LHCN-M2 (cell line): ENCODE measurements at places on chromosomes 11 and 22.

DNA sequence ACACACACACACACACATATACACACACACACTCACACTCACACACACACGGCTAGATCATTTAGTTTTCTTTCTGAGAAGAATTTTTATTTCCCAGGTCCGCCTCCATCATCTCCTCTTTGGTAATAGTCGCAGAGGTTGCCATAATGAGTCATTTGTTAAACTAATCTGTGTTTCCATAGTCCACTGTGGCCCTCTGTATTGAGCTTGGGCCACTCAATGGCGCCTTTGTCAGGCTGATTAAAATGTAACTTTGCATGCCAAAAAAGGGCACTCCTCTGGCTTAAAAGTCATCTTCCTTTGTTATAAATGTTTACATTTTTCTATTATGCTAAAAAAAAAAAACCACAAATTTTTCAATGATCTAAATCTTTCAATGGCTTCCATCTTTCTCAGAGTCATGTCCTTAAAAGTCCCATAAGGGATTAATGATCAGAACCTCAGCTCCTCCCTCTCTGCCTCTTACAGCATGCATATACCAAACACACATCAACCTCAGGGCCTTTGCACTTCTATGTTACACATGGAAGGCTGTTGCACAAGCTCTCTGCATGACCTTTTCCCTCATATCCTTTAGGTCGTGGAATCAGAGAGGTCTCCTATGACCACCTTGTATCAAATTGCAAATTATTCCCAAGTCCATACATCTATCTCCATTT is 35.3 kb downstream of the EHF start:
- DNase-seq = no peak

DNA sequence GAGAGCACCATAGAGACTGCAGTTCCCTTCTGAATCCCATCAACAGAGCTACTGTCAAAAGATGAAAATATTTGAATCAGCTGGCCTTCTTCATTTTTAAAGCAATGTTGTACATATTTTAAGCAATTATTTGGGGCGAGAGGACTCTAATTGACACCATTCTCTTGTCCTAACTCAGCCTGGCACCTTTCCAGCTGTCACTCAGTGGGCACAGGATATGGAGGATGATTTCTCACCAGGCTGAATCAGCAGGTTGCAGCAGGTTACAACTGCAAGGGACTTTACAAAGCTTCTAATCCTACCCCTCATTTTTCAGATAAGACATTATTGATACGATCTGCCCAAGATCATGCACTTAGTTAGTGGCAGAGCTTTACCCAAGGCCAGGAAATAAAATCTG is 11.9 kb upstream of the WT1 start:
- no peak for DNase-seq

DNA sequence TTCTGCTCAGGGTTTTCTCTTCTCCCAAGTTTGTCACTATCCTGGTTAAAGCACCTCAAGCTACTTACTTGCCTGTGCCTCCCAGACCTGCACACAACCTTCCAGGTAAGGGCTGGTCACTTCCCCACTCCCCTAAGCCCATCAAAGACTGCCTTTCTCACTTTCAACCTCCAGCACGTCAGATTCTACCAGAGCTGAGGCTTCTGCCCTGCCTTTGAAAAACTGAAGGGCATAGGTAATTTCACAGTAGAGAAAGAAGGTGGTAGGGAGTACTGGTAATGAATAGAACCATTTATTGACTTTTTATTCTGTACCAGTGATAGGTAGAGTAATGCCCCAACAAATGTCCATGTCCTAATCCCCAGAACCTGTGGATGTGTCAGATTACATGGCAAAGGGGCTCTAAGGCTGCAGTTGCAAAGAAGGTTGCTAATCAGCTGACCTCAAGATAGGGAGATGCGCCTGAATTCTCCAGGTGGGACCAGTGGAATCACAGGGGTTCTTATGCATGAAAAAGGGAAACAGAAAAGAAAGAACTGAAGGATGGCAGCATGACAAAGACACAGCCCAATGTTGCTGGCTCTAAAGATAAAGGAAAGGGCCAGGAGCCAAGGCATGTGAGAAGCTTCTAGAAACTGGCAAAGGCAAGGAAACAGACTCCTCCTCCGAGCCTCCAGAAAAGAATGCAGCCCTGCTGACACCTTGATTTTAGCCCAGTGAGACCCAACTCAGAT is 89.0 kb downstream of the SLC1A2 start:
- DNase-seq = no peak

- no peak for DNase-seq
These were observed 49.7 kb downstream of the RTN4R start for GRCh38 chr22:20218326-20218872.

DNA sequence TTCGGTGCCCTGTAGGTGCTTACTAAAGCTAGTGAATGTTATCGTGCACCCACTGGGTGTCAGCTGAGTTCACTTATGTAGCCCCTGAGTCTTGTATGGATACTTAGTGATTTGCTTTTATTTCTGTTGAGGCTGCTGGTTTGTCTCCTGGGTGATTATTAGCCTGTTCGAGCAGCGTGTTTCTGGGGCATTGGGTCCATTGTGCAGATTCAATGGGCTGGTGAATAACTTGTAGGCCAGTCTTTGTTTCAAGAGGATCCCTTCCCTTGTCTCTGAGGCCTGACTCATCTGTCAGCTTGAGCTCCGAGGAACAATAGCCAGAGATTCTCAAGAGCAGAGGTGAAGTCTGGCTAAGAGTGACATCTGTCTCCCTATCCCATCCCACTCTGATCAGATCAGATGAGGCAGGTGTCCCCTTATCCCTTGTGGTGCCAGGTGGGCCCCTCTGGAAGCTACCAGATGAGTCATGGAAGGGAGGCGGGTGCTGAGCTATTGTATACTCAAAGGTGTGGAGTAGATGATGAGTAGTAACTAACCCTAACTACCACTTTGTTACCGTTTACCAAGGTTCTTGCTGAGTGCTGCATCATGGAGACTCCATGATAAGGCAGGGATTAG is 3.7 kb downstream of the MIAT start:
- no peak for DNase-seq

DNA sequence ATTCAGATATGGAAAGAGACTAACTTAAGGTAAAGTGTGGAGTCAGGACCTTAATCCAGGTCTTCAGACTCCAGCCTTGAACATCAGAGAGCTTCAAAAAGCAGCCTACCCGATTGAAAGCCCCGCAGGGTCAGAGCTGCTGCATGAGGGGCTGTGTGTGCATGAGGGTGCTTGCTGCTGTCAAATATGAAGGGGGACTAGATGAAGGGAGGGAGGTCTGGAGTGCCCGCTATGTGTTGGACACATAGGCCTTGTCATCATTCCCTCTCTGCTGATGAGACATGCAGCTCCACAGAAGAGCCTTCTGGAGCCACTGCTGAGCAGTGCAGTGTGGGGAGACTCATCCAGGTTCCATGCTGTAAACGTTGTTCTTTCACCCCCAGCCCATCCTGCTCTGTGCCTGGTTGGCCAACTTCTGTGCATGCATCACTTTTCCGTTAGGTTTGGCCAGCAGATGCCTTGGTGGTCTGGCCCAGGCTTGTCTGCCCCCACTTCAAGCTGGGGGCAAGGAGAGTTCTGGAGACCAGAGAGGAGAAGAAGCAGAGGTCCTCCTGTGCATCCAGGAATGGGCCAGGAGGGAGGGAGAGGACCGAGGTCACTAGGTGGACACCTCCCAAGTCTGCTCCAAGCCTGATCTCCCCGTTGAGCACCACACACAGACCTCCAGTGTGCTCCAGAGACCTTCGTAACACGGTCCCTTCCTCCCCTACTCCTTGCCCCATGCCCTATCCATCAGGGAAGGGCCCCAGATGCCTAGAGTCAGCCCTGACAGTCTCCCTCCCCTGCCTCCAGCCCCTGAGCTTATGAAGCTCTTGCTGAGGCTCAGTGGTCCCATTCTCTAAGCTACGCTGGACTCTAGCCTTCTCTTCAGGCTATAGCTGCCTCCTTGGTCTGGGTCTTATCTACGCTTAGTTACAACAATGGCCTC is 32.0 kb downstream of the LRRC32 start:
- no peak for DNase-seq

DNA sequence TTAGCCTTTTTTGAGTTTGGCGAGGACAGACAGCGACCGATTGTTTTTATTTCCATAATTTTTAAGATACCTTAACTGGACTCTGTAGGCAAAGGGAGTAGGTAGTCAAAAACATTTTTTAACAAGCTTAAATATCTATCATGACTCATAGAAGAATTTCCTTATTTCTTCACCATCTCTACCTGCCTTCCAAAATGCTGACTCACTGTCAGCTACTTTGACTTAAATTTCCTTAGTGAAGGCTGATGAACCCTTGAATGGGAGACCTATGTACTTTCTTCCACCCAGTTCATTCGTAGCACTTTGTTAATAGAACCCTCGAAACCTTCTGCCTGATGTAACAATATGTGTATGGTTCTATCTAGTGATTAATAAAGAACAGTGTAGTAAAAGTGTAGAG is 1.1 kb upstream of the MTMR2 start:
- DNase-seq = no peak

GRCh38 chr11:116511684-116512083 is 261.1 kb downstream of the BUD13 start:
- DNase-seq = no peak

DNA sequence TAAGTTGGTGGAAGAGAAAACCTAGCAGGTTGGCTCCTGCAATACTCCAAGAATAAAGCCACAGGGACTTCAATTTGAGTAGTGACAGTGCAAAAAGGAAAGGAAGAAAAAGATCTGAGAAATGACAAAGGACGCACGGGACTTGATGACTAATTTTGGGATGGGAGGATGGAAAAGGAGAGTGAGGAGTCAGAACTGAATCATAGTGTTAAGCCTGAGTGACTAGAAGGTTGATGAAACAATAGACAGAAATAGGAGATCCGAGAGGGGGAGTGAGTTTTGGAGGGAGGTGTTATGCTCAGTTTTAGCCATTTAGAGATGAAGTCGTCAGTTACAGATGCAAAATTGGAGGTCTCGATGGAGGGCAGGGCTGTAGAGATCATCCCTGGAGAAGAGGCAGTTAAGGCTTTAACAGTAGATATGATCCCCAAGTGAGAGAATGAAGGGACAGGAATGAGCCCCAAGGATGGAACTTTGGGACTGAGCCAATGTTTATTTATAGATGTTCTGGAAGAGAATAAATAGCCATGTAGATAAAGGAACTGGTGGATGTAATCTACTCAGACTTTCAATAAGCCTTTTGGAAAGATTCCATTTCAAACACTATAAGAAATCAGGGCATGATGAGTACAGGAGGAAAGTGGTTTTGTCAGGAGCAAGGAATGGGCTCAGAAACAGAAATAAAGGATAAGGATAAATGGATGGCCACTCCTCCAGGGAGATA is 108.9 kb upstream of the NCAM1 start:
- DNase-seq = peak; percentile 90

DNA sequence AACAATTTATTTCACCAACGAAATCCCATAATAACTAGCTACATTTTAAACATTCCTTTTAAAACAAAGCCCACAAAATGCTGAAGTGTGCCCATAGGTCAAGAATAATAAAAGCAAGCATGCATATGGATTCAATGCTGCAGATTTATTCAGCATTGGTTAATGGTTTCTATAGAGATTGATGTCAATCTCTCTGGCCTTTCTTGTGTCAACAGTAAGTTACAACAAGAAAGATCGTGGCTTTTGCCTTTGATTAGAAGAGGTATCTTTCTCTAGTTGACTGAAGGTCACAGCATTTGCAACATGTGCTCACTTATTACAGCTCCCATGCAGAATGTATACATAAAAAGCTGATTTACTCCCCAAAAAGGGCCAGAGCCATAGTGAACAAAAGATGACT is 1.4 kb upstream of the SOX6 start:
- DNase-seq = no peak

- DNase-seq = no peak
These were observed 75.7 kb downstream of the GRAMD1B start for GRCh38 chr11:123505546-123506299.

DNA sequence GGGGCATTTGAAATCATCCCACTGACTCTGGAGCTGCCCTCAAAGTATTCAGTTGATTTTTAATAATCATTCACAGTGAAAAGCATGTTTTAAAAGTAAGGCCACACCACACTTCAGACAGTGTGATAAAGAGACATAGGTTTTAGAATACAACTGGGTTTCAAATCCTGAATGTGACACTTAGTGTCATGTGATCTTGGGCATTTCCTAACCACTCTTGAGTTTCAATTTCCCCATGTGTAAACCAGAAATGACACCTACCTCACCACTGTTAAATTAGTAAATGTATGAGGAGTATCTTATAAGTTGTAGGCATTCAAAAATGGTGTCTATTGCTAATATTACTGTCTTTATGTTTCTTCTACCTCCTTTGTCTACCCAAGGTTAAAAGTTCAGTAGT is 5.4 kb downstream of the TMEM123 start:
- DNase-seq = no peak

- DNase-seq = peak; percentile 92
These were observed 38.3 kb upstream of the HMGXB4 start for GRCh38 chr22:35219012-35219411.

GRCh38 chr22:32570501-32570900 is 95.9 kb downstream of the FBXO7 start:
- DNase-seq = no peak

DNA sequence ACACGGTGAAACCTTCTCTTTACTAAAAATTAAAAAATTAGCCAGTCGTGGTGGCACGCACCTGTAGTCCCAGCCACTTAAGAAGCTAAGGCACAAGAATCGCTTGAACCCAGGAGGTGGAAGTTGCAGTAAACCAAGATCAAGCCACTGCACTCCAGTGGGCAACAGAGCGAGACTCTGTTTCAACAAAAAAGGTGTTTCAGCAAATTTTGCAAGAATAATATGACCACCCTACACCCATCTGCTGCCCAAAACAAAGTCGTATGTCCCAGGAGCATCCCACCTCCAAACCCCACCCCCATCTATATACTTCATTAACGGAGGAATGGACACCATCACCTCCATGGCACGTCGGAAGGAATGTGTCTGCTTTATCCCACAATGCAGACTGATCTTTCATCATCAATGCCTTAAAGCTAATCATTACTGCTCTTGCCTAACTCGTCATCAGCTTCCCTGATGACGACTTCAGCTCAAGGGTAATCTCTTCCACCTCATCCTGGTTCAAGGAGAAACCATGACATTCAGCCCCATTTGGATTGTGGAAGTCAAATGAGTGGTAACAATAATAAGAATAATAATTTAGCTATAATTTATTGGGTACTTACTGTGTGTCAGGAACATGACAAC is 34.1 kb downstream of the SCGB1A1 start:
- no peak for DNase-seq

DNA sequence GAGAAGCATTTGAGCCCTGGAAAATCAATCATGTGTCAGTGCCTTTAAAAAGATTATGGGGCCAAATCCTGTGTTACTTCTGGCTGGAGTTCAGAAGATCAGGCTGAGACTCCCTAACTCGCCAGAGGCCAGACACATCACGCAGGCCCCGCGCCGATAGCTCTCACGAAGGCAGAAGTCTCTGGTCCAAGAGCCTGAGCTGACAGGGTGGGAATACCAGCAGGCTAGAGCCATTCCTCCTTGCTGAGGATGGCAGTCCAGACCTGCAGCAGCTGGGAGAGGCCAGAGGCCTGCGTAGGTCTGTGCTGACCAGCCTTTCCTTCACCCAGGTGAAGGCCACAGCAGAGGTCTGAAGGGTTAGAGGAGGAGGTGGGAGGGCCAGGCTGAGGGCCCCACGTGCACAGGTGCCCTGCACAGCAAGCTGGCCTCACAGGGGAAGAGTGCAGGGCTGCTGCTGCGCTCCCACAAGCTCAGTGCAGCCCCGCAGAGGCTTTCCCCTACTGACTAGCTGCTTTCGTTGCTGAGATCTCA is 52.9 kb downstream of the ST14 start:
- no peak for DNase-seq
